ENCODE measurements at places on chromosomes 5 and 9. TPM values are rescaled to one million over a fixed set of nuclear protein-coding genes. Genes with fewer than 3 reads are reported as not detected.
A peak's percentile ranks its signal among the peaks of the same experiment; 100 is the strongest.

DNA sequence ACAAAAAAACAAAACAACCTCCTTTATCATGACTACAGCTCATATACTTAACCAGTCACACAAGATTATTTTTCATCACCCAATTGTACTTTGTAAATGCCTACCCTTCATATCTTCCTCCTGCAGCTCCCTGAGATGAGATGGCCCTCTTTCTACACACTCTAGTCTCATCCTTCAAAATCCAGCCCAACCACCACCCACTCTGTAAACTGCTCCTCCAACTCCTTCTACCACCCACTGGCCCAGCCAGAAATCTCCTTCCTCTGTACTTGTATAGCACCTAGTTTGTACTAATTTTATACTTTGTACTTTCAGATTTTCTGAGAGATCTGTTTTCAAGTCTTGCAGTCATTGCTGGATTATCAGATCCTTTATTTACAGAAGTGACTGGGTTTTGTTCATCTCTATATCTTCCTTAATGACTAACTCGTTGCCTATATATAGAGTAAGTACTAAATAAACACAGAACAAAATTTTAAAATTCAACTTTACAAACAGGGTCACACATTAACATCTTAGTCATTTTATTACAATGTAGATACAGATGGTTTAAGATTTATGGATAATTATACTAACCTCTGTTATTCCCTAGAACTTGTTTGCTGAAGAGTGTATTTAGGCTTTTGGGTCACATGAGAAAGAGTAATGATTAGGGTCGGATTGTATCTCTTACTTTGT is 155.7 kb downstream of the NFIB start:
- no peak overlapping the region for H3K4me3 ChIP-seq
- no peak overlapping the region for H3K27ac ChIP-seq
- H3K36me3 ChIP-seq, result no peaks in the 10 kb centered on the region
- no peak for DNase-seq
- peaks cover 3% of the 10 kb centered on the region for H3K4me1 ChIP-seq

- peaks cover 66% of the 10 kb centered on the region for H3K27me3 ChIP-seq
- no peaks in the 10 kb centered on the region for H3K36me3 ChIP-seq
- peak overlapping the region; percentile 45 for H3K4me3 ChIP-seq
- H3K27ac ChIP-seq, result no peak overlapping the region
These were observed 2.2 kb downstream of the UNC5A start for GRCh38 chr5:176812269-176813259.

GRCh38 chr5:179595916-179596315 is 27.6 kb downstream of the HNRNPH1 start:
- DNase-seq, result no peak
- H3K4me1 ChIP-seq, result no peaks in the 10 kb centered on the region
- H3K27ac ChIP-seq, result no peak overlapping the region
- H3K36me3 ChIP-seq, result peaks cover 52% of the 10 kb centered on the region
- no peaks in the 10 kb centered on the region for H3K27me3 ChIP-seq

GRCh38 chr9:88387552-88388202 is 567 bp upstream of the SPIN1 start:
- peaks cover 10% of the 10 kb centered on the region for H3K36me3 ChIP-seq
- H3K4me3 ChIP-seq, result peak overlapping the region; percentile 89
- H3K27ac ChIP-seq, result peak overlapping the region; percentile 92
- peaks cover 1% of the 10 kb centered on the region for H3K27me3 ChIP-seq
- H3K4me1 ChIP-seq, result peaks cover 26% of the 10 kb centered on the region
- peak; percentile 81 for DNase-seq

- H3K36me3 ChIP-seq, result no peaks in the 10 kb centered on the region
- no peak for DNase-seq
- no peak overlapping the region for H3K27ac ChIP-seq
- no peaks in the 10 kb centered on the region for H3K27me3 ChIP-seq
- H3K4me3 ChIP-seq, result no peak overlapping the region
These were observed 48.9 kb upstream of the DENND4C start for GRCh38 chr9:19181561-19181960.

DNA sequence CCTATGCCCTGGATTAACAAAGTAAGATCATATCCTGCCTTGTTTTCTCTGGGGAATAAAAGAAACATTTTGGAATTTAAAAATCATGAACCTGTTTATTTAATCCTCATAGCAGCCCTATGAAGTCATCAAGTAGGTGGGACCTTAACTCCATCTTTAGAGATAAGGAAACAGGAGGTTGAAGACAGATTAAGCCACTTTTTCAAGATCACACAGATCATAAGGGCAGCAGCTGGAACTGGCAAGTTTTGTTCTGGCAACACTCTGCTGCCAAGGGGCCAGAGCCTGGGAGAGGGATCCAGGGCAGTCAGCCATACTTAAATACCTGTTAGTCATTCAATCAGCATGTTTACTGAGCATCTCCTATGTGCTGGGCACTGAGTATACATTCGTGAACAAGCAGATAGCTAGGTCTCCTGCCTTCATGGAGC is 63.7 kb downstream of the SLC1A1 start:
- DNase-seq, result no peak
- no peaks in the 10 kb centered on the region for H3K36me3 ChIP-seq
- no peak overlapping the region for H3K27ac ChIP-seq
- H3K4me3 ChIP-seq, result no peak overlapping the region
- H3K4me1 ChIP-seq, result peaks cover 3% of the 10 kb centered on the region
- H3K27me3 ChIP-seq, result peaks cover 3% of the 10 kb centered on the region

DNA sequence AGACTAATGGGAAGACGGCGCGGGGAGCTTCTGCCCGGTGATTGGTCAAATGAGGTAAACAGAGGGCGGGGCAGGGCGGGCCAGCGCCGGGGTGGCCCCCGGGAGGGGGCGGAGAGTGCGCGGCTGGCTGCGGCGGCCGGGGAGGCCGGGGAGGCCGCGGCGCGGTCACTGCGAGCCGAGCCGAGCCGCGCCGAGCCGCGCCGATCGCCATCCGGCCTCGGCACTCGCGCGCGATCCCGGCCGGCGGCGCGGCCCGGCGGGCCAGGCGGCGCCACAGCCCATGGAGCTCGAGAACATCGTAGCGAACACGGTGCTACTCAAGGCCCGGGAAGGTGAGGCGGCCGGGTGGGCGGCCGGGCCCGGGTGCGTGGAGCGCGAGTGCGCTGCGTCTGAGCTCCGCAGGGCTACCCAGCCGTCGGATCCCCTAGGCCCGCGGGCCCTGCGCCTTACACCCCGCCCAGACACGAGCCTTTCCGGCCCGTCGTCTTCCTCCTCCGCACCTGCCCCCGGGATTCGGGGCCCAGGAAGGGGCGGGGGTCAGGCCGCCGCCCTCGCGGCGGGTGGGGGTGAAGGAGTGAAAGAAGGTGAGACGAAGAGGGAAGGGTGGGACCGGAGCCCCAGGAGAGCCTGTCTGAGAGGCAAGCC is at the start of gene GRK6:
Gene GRK6 (plus strand): TSS at position 111 of the 645 bp plus-strand sequence. CDS start 170 bp downstream, at position 281.
- DNase-seq, result peak; percentile 93
- H3K36me3 ChIP-seq, result peaks cover 35% of the 10 kb centered on the region
- no peaks in the 10 kb centered on the region for H3K27me3 ChIP-seq
- peak within 1 kb of the TSS; percentile 96 for H3K4me3 ChIP-seq
- peak within 1 kb of the TSS; percentile 98 for H3K27ac ChIP-seq

GRCh38 chr5:69305512-69305911 is 27.1 kb downstream of the CCDC125 start:
- no peak for DNase-seq
- H3K36me3 ChIP-seq, result peaks cover 42% of the 10 kb centered on the region
- H3K27ac ChIP-seq, result no peak overlapping the region
- H3K4me1 ChIP-seq, result no peaks in the 10 kb centered on the region
- H3K27me3 ChIP-seq, result no peaks in the 10 kb centered on the region

- DNase-seq, result no peak
- H3K36me3 ChIP-seq, result peaks cover 20% of the 10 kb centered on the region
- H3K27ac ChIP-seq, result peak overlapping the region; percentile 97
- H3K4me1 ChIP-seq, result peaks cover 42% of the 10 kb centered on the region
- peaks cover 2% of the 10 kb centered on the region for H3K27me3 ChIP-seq
These were observed 411 bp upstream of the MAT2B start for GRCh38 chr5:163505049-163505367.

DNA sequence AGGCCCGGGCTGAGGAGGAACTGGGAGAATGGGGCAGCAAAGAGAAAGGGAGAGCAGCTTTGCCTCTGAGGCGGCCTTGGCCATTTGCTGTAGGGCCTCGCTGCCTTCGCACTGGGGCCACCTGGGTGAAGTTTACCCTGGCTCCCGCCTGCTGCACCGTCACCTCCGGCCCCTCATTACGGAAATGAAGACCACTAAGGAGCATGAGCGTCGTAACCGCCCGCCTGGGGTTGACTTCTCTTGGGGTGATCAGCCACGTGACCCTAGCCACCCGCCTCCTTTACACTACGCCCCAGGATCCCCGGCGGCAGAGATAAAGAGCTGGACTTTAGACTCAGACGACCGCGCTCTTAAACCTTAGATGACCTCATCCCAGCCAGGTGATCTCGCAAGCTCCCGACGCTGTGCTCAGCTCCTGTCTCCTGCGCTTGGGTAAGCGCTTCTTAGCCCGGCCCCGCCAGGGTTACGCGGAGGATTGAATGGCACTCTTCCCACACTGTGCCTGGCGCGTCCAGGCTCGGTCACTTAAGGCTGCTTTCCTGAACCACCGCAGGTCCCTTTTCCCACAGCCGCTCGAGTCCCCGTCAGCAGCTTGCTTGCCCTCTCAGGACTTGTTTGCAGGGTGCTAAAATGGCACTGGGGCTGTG is 107.9 kb upstream of the LARP1 start:
- peak; percentile 61 for DNase-seq

GRCh38 chr5:175479125-175479881 is 943 bp downstream of the SFXN1 start:
- H3K27ac ChIP-seq, result peak overlapping the region; percentile 94
- peaks cover 55% of the 10 kb centered on the region for H3K4me1 ChIP-seq
- peaks cover 6% of the 10 kb centered on the region for H3K27me3 ChIP-seq

GRCh38 chr9:87109231-87109631 is 161.9 kb upstream of the GAS1 start:
- DNase-seq, result no peak
- H3K27me3 ChIP-seq, result no peaks in the 10 kb centered on the region
- no peaks in the 10 kb centered on the region for H3K36me3 ChIP-seq
- no peak overlapping the region for H3K27ac ChIP-seq
- H3K4me1 ChIP-seq, result no peaks in the 10 kb centered on the region
- no peak overlapping the region for H3K4me3 ChIP-seq

- no peaks in the 10 kb centered on the region for H3K36me3 ChIP-seq
- DNase-seq, result no peak
- no peak overlapping the region for H3K4me3 ChIP-seq
- no peaks in the 10 kb centered on the region for H3K27me3 ChIP-seq
- H3K27ac ChIP-seq, result no peak overlapping the region
- H3K4me1 ChIP-seq, result peaks cover 9% of the 10 kb centered on the region
These were observed 68.2 kb upstream of the SMC2 start for GRCh38 chr9:104025945-104026344.

DNA sequence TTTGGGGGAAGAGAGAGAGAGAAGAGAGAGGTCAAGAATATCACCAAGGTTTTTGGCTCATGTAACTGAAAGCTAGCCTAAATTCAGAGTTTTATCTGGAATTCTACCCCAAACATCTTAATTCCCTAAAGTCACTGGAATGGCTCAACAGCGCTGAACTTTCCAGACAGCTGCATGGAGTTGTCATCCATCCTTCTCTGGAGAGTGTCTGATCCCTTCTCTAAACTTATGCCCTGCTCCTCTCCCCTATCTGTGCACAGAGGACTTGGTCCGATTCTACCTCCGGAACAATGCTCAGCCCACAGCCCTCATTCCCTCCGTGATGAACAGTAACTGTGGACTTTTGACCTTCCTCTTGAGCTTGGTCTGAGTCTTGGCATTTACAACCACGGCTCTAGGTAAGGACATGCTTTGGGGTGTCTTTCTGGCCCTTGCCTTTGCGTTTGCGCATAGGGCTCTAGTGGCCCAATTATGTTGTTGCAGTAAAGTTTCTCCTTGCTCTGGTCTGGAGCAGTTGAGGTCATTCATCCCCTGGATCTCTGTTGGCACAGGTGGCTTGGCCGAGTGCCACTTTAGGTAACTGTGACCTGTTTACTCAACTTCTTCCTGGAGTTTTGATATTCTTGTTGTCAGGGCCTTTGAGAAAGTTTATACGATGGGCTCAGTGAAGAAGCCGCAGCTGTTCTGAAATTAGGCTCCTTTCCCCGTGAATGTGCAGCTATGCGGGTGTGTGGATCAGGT is 18.3 kb upstream of the CD180 start:
- no peaks in the 10 kb centered on the region for H3K27me3 ChIP-seq
- H3K4me3 ChIP-seq, result peak overlapping the region; percentile 8
- H3K27ac ChIP-seq, result peak overlapping the region; percentile 99
- H3K36me3 ChIP-seq, result peaks cover 4% of the 10 kb centered on the region

DNA sequence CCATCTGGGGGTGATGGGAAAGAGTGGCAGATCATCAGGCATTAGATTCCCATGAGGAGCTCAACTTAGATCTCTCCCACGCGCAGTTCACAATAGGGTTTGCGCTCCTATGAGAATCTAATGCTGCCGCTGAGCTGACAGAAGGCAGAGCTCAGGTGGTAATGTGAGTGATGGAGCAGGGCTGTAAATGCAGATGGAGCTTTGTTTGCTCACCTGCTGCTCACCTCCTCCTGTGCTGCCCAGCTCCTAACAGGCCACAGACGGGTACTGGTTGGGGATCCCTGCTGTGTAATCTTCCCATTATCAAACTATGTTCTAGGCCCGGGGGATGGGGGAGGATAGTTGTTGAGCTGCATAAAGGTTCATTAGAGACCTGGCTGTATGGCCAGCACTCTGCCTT is 58.4 kb downstream of the UGCG start:
- H3K27me3 ChIP-seq, result peaks cover 24% of the 10 kb centered on the region
- DNase-seq, result no peak
- no peak overlapping the region for H3K4me3 ChIP-seq
- no peak overlapping the region for H3K27ac ChIP-seq

GRCh38 chr9:76067696-76068095 is 177.2 kb downstream of the PCSK5 start:
- peaks cover 2% of the 10 kb centered on the region for H3K36me3 ChIP-seq
- H3K4me1 ChIP-seq, result peaks cover 2% of the 10 kb centered on the region
- no peak overlapping the region for H3K4me3 ChIP-seq
- H3K27me3 ChIP-seq, result no peaks in the 10 kb centered on the region
- H3K27ac ChIP-seq, result no peak overlapping the region

DNA sequence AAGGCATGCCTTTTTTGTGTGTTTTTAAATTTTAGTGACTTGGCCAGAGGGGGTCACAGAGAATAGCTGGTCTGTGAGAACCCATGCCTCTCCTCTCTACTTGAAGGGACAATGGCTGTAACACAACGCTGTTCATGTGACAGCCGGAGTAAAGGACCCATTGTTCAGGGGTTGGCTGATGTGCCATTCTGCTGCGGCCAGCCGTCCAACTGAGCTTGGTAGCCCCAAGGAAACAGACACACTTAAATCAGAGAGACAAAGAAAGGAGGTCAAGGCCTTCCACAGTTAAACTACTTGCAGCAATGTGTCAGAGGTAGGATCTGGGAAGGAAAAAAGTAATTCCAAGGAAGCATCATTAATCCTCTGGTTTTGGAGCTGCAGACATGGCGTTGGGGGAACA is 8.1 kb downstream of the MEGF10 start:
- no peak overlapping the region for H3K4me3 ChIP-seq
- no peak overlapping the region for H3K27ac ChIP-seq
- peaks cover 25% of the 10 kb centered on the region for H3K27me3 ChIP-seq
- DNase-seq, result no peak
- H3K36me3 ChIP-seq, result no peaks in the 10 kb centered on the region
- no peaks in the 10 kb centered on the region for H3K4me1 ChIP-seq

PLPPR1 gene
- total RNA-seq, result not detected

C5orf63 gene
- total RNA-seq, result 5.7 TPM

GABRA6 gene
- not detected for total RNA-seq

PCDHGA5 gene
- 0.19 TPM for total RNA-seq

KCNT1 gene
- total RNA-seq, result not detected

SPDL1 gene
- total RNA-seq, result 36.9 TPM

INSL6 gene
- not detected for total RNA-seq

CCDC192 gene
- total RNA-seq, result not detected

SLC6A7 gene
- not detected for total RNA-seq

MZB1 gene
- 29.1 TPM for total RNA-seq

CSF2 gene
- total RNA-seq, result 1,084 TPM

ADRA1B gene
- total RNA-seq, result not detected

Measured in activated CD4-positive, alpha-beta T cell treated with anti-CD3 and anti-CD28 coated beads, Interleukin-2, amount 10 ng/mL, durations not matched to agents 24 days and 14 days (primary cell).